ENCODE measurements at places on chromosomes 4 and X.

- DNase-seq = no peak
Observed at GRCh38 chr4:135353008-135353407, 1151.4 kb upstream of the PABPC4L start.

- DNase-seq = no peak
Observed at GRCh38 chrX:101429934-101430333, 21.9 kb downstream of the HNRNPH2 start.

GRCh38 chr4:38898245-38898644, 30.6 kb downstream of the FAM114A1 start:
- DNase-seq = no peak

DNA sequence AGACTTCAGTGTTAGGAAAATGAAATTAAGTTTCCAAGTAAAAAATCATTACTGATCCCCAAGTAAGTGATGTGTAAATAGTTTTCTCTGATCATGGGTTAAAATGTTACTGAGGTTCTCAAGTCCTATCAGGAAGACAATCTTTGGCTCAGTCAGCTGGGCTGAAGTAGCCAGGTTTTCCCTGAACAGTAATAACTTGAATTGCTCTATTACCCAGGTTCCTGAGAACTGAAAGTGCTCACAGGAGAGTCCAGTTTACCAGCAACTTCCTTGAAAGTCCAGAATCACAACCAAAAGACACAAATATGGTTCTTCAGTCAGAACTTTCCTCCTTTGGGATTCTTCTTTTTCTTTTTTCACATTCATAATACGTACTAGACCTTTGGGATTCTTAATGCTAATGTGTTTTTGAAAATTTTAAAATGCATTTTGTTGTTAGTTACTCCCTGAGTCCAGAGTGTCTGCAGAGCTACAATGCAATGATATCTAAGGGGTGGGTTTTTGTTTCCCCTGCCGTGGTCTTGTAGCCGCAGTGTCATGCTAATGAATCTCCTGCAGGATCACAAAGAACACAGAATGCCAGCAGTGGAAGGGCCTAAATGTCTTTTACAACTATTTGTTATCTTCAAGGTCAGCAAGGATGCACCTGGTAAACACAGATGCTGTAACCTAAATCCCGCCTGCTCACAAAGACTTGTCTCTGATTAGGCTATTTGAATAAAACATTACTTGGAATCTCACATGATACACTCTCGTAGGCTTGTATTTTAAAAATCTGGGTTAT, 439.8 kb upstream of the NR3C2 start:
- DNase-seq = no peak

GRCh38 chrX:110989447-110989846, 106.5 kb upstream of the PAK3 start:
- no peak for DNase-seq

Data from activated naive CD4-positive, alpha-beta T cell treated with anti-CD3 and anti-CD28 coated beads, Interleukin-2, amount 50 U/mL, for 16 hours (primary cell).